ENCODE measurements at places on chromosomes 4 and X. TPM values are rescaled to one million over a fixed set of nuclear protein-coding genes. Genes with fewer than 3 reads are reported as not detected.
A peak's percentile ranks its signal among the peaks of the same experiment; 100 is the strongest.

Gene ADAMTS3
- 1.9 TPM for total RNA-seq

DNA sequence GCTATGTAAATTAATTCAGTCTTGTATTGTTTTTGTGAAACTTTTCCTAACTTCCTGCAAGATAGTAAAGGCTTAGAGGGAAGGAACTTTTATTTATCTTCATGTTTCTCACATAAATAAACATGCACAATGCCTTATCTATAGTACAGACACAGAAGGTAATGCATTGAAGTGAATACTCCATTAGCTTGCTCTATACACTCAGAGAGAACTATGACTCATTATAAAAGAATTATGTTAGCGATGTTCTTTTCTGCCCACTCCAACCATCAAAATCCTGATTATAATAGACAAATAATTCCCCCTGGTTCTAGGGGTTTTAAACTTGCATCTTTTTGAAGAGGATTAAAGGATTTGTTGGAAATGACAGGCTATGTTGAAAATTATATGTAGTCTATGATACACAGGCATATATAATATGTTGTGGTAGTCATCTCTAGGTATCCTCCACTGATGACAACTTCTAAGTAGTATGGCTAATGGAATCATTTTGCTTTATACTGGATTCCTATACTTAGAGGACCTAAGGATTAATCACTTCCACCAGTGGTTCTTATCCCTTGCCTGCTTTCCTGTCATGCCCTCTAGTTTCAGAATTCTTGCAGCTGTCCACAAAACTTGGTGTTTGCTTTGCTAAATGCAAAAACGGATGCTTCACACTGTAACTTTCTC lies 115.7 kb downstream of the NDST4 start:
- no peaks in the 10 kb centered on the region for H3K4me1 ChIP-seq
- H3K36me3 ChIP-seq: no peaks in the 10 kb centered on the region
- H3K27me3 ChIP-seq: no peaks in the 10 kb centered on the region
- H3K4me3 ChIP-seq: no peak overlapping the region

Gene STATH
- not detected for total RNA-seq

- no peak overlapping the region for H3K4me3 ChIP-seq
- no peaks in the 10 kb centered on the region for H3K27me3 ChIP-seq
- H3K27ac ChIP-seq: no peak overlapping the region
- H3K36me3 ChIP-seq: no peaks in the 10 kb centered on the region
- no peaks in the 10 kb centered on the region for H3K4me1 ChIP-seq
Observed at GRCh38 chrX:35444671-35445355, 353.3 kb upstream of the MAGEB16 start.

GRCh38 chr4:150501009-150501727 lies 80.8 kb upstream of the MAB21L2 start:
- no peak overlapping the region for H3K27ac ChIP-seq
- H3K27me3 ChIP-seq: no peaks in the 10 kb centered on the region
- H3K4me3 ChIP-seq: no peak overlapping the region
- H3K4me1 ChIP-seq: no peaks in the 10 kb centered on the region

DNA sequence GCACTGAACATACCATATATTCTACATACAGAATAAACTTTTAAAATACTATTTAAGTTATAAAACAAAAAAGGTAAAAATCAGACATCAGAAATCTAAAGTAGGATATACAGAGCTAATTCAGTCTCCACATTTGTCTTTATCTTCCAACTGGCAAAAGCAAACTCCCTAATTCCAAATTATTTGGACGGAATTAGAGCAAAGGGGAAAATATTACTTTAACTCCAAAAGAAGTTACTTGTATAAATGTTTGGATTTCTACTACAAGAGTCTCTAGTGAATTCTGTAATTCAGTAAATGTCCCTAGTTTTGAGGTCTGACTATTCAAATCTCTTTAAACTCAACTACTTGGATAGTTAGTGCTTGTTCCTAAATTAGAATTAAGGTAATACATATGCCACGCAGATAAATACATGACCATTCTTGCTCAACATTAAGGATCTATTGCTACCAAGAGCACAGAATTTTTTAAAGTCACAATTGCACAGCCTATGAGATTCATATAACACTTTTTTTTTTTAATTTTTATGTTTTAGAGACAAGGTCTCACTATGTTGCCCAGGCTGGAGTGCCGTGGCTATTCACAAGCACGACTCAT lies 7.3 kb downstream of the ZNF280C start:
- H3K36me3 ChIP-seq: no peaks in the 10 kb centered on the region
- H3K27ac ChIP-seq: no peak overlapping the region
- H3K27me3 ChIP-seq: no peaks in the 10 kb centered on the region
- H3K4me3 ChIP-seq: no peak overlapping the region
- H3K4me1 ChIP-seq: no peaks in the 10 kb centered on the region
- DNase-seq: no peak

DNA sequence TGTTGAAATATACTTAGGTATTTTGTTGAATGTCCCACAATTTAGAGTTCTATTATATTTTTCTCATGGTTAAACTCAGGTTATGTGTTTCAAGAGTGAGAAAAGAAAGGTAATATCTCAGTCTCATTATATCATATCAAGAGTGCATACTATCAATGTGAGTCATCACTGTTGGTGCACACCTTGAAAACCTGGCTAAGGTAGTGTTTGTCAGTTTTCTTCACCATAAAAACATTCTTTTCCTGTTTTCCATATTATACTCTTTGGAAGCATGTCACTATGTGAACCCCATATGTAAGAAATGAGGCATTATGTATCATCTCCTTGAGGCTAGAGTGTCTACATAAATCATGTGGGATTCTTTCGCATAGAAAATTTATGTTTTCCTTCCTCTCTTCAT lies 307.6 kb upstream of the CTSO start:
- no peak overlapping the region for H3K4me3 ChIP-seq
- H3K27me3 ChIP-seq: no peaks in the 10 kb centered on the region
- no peaks in the 10 kb centered on the region for H3K4me1 ChIP-seq
- no peak for DNase-seq
- no peaks in the 10 kb centered on the region for H3K36me3 ChIP-seq

DNA sequence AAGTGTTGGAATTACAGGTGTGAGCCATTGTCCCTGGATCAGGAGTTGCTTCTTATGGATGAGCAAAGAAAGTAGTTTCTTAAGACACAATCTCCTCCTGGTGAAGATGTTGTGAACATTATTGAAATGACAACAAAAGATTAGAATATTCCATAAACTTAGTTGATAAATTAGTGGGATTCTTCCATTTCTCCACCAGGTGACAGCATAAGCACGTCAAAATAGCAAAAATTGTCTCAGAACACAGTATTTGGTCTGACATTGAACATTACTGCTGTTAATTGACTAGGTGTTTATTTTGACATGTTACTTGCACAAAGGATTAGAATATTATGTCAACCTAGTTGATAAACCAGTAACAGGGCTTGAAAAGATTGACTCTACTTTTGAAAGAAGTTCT lies 21.6 kb downstream of the CLDN34 start:
- H3K27me3 ChIP-seq: no peaks in the 10 kb centered on the region
- H3K36me3 ChIP-seq: no peaks in the 10 kb centered on the region
- no peak overlapping the region for H3K4me3 ChIP-seq
- H3K27ac ChIP-seq: no peak overlapping the region

DNA sequence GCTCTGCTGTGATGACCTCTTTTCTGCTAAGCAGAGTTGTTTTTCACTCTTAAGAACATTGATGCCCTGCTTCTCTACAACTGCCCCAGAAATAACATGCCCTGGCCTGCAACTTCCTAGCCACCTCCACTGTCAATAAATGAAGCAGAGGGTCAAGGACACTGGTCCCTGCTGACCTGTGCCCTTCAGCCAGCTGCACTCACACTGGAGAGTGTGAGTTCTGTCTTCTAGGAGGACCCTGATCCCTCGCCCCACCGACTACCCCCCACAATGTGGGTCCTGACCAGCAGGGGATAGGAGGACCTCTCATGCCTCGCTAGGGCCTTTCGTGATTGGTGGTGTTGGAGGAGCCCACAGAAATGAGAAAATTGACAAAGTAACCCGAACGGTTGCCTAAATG lies 408.1 kb upstream of the GALNT7 start:
- H3K27ac ChIP-seq: no peak overlapping the region
- no peak for DNase-seq
- H3K4me3 ChIP-seq: no peak overlapping the region
- no peaks in the 10 kb centered on the region for H3K27me3 ChIP-seq
- H3K36me3 ChIP-seq: no peaks in the 10 kb centered on the region

Gene USP27X
- 1.4 TPM for total RNA-seq

DNA sequence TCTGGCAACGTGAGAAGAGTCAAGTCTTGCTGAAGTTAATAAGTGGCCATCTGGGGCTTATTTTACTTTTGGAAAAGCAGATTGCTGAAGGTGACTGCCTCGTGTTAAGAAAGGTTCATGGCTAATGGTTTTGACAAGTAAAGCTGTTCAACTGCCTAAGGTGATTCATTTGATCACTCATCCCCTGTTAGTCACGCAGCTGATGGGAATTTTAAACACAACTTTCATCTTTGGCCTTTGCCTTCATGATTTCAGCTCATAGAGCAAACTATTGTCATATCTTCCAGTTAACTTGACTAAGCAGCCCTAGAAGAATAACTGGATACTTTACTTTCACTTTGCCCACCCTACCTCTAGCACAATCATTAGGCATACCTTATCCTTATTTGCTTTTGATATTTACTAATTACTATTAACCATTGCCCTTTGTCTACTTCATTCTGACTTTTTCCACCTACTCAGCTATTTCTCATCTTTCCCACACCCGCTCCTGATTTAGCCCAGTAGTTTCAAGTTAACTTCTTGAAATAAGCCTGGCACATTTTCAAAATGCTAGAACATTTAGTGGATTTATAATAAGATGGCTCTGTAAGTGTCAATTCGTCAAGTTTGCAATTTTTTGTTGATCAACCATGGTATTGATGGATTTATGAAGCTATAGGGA lies 170.6 kb upstream of the S100G start:
- DNase-seq: no peak
- H3K27me3 ChIP-seq: no peaks in the 10 kb centered on the region
- no peak overlapping the region for H3K27ac ChIP-seq
- no peaks in the 10 kb centered on the region for H3K4me1 ChIP-seq

DNA sequence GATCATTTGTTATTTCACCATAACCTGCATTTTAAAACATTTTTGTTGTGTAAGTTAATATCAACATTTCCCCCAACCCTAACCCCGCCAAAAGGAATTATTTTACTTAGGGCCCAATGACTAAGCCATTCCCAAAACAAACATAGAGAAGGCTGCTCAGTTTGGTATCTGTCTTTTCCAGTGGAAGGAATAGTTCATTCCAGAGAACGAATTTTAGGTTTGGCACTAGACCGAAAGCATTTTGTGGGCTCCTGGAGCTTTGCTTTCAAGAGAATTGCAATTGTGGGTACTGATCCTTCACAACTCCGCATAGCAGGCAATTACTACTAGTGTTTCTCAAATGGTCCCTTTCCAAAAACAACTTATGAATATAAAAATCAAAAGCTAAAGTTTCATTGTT lies 226.7 kb upstream of the MAD2L1 start:
- H3K27ac ChIP-seq: no peak overlapping the region
- H3K4me3 ChIP-seq: no peak overlapping the region
- H3K27me3 ChIP-seq: no peaks in the 10 kb centered on the region
- H3K4me1 ChIP-seq: no peaks in the 10 kb centered on the region
- no peaks in the 10 kb centered on the region for H3K36me3 ChIP-seq

- no peak overlapping the region for H3K27ac ChIP-seq
- DNase-seq: no peak
- no peaks in the 10 kb centered on the region for H3K4me1 ChIP-seq
Observed at GRCh38 chrX:150975655-150976390, 7.3 kb upstream of the HMGB3 start.

Gene MANBA
- total RNA-seq: 24.2 TPM

Gene CT83
- total RNA-seq: not detected

Gene PGAM4
- not detected for total RNA-seq

DNA sequence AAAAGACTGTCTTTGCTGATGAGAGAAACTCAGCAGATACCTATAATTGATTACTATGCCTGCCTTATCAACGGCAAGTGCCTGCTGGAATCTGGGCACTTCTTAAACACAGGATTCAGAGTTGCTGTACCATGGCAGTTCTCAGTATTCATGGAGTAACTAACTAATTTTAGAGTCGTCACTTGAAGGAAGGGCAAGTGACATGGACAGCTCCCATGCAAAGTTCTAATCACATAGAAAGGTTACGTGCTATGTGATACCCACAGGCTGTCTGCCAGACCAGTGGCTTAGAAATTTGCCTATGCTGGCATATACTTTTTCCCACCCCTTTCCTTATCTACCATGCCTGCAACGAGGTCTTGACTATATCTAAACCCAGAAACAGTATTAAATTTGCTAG lies 931.1 kb upstream of the TENM3 start:
- H3K4me1 ChIP-seq: no peaks in the 10 kb centered on the region
- H3K4me3 ChIP-seq: no peak overlapping the region

DNA sequence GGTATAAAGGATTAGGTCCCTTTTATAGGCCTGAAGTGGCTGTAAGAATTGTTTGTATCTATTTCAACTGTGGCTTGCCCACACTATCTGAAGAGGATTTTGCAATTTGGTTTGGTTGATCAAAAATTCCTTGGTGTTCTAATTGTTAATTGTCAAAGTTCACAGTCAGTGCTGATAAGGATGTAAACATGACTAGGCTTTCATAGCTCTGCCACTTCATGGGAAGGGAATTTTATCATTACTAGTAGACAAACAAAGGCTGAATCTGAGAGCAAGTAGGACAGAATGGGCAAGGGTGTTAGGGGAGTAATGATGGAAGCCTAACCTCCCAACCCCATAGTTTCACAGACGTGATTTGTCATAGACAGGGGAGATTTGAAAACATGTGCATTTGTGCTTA lies 1131.7 kb downstream of the SH3BGRL start:
- H3K4me3 ChIP-seq: no peak overlapping the region
- peak overlapping the region; percentile 35 for H3K27ac ChIP-seq
- no peaks in the 10 kb centered on the region for H3K27me3 ChIP-seq
- no peaks in the 10 kb centered on the region for H3K4me1 ChIP-seq
- no peaks in the 10 kb centered on the region for H3K36me3 ChIP-seq

Measured in liver (tissue), 10 donors.